Tongue (tissue), 3 donors: ENCODE measurements at places on chromosomes 4 and X.

GRCh38 chr4:145887241-145887991 is 51.2 kb downstream of the ZNF827 start:
- DNase-seq, result peak; percentile 78

DNA sequence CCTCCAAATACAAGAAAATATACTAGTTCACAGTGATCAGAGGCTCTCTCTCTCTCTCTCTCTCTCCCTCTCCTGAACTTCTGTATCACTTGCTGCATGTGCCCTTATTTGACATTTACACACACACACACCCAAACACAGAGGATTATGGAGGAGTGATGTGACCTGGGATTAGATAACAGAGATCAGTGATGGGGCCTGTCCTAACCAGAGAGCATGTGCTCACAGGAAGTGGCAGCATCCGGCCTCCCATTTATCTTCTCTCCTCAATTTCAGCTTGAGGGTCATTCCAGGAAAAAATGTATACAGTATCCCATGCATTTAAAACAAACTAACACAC is 143.0 kb downstream of the TSPAN5 start:
- DNase-seq, result no peak

DNA sequence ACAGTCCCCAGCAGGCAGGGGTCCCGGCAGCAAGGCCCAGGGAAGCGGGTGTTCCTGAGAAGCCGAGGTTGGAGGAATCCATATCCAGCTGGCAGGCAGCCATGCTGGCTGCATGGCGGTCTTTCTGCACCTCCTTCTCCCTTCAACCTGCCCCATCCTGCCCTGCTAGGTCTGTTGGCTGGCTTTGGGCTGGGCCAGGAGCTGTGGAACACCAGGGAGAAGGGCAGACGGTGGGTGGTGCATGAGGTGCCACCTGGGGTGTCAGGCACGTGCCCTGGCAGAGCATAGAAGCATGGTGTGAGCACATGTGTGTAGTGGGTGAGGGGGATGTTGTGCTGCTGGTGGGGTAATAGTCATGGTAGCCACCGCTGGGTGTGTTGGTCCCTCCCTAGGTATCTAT is 150.1 kb downstream of the PJA1 start:
- no peak for DNase-seq

DNA sequence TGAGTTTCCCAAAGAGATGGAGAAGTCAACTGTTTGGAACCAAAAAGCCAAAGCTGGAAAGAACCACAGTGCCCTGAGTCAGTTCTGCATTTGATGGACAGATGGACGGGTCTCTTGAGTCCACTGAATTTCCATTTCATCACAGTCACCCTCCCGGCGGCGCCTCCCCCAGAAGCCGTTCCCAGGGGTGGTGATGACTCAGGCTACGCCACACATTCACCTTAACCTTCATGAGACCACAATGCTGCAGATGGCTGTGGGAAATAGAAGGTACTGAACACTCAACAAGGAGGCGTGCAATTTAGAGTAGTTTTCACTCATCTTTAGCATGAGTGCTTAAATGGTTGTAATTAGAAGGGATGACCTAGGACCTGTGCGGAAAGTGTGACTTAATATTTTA is 61.3 kb downstream of the STOX2 start:
- DNase-seq, result no peak

- no peak for DNase-seq
Measured at GRCh38 chr4:10384974-10385373, 72.3 kb downstream of the ZNF518B start.

GRCh38 chr4:39614487-39615162 is 24.0 kb downstream of the SMIM14 start:
- DNase-seq, result no peak

DNA sequence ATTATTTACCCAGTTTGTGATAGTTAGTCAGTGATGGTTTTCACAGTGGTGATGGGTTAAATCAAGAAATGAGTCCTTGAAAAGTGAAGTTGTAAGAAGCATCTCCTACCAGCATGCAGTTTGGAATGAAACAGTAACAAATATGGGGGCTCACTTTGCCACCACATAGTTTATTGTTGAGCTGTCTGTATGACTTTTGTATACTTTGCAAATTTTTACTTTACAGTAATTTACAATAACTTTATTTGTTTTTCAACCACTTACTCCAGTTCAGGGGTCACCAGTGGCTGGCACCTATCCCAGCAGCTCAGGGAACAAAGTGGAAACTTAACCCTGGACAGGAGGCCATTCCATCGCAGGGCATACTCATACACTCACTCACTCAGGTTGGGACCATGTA is 64.5 kb upstream of the ANKRD50 start:
- DNase-seq, result no peak

GRCh38 chr4:119678761-119679160 is 50.2 kb upstream of the PDE5A start:
- DNase-seq, result no peak

- no peak for DNase-seq
Measured at GRCh38 chr4:116427666-116428065, 657.7 kb downstream of the TRAM1L1 start.

DNA sequence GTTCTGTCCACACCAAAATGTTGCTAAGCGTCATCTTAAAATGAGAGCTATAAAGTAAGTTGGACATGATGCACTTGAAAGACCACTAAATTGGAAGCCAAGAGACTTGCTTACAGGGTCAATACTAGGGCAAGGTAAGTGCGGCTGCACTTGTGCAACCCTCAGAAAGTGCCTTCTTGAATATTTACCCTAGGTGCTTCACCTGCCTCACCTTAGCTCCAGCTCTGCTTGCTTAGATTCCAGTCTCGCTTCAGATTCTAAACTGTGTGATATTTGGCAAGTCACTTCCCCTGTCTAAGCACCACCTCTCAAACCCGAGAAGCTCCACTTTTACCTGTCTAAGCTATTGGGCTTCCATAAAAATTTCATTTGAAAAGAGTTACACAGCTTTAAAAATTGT is 136.5 kb downstream of the GRIA3 start:
- DNase-seq, result no peak

DNA sequence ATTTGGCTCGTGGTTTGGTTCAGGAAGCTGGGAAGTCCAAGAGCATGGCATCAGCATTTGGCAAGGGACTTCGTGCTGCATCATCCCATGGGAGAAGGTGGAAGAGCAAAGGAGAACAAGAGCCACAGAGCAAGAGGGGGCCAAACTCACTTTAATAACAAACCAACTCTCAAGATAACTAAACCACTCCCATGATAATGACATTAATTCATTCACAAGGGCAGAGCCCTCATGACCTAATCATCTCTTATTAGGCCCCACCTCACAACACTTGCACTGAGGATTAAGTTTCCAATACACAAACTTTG is 113.4 kb upstream of the ATXN3L start:
- DNase-seq, result no peak

- no peak for DNase-seq
Measured at GRCh38 chr4:88247148-88247547, 37.2 kb downstream of the PPM1K start.

DNA sequence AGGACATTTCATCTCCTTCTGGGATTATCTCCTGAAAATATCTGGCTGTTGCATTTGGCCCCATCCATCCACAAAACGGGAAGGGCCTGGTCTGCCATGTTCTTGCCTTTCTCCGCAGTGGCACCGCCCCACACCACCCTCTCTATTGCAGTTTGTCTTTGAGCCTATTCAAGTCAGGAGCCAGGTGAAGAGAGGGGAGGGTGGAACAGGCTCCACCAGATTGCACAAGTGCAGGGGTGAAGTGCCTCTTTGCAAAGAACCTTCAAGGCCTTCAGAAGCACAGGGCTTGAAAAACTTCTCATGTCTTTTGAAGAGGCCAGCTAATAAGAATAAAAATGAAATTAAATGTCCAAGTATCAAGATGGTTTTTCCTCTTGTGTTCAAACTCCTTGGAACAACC is 28.7 kb downstream of the RS1 start:
- DNase-seq, result no peak

- DNase-seq, result no peak
Measured at GRCh38 chr4:166386491-166387360, 513.7 kb downstream of the TLL1 start.

DNA sequence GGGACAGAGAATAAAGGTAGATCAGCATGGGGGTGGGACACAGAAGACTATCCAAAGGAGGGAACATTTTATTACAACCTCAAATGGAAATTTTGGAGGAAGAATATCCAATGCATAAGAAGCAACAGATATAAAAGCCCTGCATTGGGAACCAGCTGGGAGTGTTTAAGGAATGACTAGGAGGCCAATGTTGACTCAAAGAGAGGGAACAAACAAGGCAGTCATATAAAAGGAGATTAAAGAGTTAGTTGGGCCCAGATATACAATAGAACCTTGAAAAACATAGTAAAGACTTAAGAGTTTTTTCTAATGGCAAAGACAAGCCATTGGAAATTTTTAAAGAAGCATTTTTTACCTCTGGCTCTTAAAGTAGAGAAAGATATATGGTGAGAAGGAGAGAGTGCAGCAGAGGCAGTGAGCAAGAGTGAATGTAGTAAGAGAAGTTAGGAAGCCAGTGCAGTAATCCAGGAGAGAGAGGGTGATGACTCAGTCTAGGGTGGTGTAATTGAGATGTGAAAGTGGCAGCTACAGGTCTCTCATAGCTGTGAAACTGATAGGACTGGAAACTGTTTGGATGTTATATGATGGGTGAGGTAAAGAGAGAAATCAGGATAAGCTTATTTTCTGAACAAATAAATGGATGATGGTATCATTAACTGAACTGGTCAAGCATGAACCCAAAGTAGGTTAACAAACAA is 182.2 kb upstream of the ATOH1 start:
- no peak for DNase-seq

DNA sequence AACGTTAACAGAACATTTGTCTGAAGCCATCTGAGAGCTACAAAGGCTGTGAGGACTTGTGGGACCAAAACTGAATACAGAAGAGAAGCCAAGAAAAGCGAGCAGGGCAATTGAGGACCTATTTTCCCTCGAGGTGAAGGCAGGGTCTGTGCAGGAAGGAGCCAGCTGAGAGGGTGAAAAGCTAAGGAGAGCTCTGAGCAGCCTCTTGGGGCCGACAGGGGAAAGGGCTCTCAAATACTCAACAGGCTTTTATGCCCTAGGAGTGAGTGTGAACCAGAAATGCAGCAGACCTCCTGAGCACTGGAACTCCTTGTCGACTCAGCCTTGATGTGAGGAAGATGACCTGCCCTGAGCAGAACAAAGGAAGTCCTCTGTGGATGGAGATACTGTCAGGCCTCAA is 54.2 kb downstream of the C4orf50 start:
- DNase-seq, result no peak

- no peak for DNase-seq
Measured at GRCh38 chr4:80161413-80162058, 35.8 kb upstream of the PRDM8 start.

DNA sequence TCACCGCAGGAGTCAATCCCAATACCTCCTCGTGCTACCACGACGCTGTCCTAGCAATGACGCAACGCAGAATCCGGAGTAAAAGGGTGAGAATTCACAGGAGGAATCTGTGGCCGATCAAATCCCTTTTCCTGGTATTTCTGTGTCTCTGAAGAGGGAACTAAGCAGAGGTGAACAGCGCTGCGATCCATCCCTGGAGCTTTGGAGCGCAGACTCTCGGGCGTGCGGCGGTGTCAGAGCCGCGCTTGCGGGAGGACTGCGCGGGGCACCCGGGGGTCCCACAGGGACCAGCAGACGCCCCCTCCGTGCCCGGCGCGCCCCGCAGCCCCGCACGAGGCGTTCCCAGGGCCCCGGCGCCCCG is 17.2 kb upstream of the ZNF718 start:
- no peak for DNase-seq

GRCh38 chrX:46792810-46793188 is 33.9 kb upstream of the SLC9A7 start:
- no peak for DNase-seq

DNA sequence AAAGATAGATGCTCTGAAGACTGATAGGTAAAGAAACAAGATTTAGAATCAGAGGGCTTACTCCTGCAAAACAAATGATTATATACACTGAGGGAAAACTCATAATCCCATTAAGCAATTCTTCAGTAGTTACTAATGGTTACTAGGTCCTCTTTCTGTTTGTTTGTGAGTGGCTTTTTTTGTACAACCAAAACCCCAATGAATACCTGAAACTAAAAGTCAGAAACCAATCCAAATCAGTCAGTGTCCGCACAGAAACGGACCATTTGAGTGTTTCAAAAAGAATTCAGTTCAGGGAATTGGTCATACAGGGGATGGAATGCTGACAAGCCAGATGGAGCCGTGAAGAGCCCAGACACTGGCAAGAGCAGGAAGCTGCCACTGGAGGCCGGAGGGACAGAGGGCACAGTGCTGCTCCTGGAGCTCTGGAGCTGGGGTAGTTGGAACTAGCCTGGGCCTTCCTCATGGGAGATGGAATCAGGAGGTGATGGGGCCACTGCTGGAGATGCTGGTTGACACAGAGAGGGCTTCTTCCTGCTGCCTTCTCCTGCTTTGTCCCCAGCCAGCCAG is 31.9 kb downstream of the SETD7 start:
- no peak for DNase-seq

DNA sequence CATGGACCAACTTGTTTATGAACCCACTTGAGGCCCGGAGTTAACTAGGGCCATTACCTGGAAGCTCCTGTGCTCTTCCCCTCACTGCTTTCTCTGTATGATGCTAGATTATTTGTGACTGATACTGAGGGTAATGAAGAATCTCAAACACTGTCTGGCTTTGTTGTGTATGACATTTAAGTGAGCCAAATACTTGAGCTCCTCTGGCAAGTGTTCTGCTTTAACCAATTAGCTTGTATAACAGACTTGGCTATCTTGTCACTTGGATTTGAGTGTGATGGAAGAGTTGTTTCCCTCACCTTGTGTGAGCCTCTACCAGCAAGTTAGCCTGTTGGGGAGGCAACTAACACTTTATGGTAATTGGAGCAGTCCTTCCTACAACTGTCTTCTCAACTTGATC is 42.7 kb downstream of the CCNG2 start:
- DNase-seq, result no peak

DNA sequence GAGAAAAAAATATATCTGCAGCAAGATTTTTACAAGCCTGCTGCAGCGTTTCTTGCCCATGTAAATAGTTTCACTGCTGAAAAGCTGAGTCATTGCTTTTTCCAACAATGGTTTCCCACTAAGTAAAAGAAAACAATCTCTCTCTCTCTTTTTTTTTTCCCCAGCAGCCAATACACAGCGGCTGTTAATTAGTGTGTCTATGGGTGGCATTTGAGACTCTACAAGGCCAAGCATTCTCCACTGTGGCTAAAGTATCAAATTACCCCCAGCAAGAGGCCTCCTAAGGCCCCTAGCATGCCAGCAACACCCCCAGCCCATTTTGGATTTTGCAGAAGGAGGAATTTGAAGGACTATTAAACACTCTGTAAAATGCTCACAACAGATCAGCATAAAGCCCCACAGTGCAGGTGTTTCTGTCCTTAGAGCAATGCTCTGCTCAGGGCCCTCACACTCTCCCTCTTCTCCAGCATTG is 837.4 kb downstream of the TRIML1 start:
- peak; percentile 44 for DNase-seq
